ENCODE measurements at places on chromosomes 3 and 15. TPM values are rescaled to one million over a fixed set of nuclear protein-coding genes. Genes with fewer than 3 reads are reported as not detected.

GRCh38 chr3:194731506-194732073 lies 45.9 kb downstream of the FAM43A start:
- no peak for DNase-seq

GRCh38 chr3:94234177-94234788 lies 171.4 kb downstream of the NSUN3 start:
- no peak for DNase-seq

DNA sequence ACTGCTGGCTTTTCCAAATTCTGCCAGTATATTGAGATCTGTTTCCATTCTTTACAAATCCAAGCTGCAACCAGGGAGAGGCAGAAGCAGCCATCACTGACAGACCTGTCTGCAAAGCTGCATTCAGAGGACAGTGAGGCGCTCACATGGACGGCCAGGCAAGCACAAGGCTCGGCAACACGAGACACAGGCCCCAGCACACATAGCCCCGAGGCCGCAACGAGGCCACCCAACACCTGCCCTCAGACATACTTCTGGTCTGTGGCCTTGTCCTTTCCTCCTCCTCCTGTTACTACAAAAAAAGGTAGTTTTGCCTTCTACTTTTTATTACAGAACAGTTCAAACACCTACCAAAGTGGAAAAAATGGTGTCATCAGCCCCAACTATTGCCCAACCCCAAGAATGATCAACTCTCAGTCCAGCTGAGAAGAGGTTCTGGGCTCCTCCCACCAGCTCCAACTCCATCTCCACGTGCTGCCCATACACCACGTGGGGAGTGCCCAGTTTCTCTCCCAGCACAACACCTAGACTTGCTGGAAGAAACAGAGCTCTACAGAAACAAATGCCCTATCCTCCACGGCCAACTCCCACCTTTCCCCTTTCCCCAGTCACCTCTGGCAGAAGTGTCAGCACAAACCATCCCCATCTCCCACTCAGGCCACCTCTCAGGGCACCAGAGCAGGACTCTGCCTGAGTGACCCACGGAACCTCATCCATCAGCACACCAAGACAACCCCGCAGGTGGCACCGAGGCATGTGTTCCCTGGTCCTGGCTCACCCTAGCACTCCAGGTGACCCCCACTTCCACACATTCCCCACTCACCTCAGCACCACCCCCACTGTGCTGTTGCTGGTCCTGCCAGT lies 7.4 kb downstream of the ZXDC start:
- no peak for DNase-seq

DNA sequence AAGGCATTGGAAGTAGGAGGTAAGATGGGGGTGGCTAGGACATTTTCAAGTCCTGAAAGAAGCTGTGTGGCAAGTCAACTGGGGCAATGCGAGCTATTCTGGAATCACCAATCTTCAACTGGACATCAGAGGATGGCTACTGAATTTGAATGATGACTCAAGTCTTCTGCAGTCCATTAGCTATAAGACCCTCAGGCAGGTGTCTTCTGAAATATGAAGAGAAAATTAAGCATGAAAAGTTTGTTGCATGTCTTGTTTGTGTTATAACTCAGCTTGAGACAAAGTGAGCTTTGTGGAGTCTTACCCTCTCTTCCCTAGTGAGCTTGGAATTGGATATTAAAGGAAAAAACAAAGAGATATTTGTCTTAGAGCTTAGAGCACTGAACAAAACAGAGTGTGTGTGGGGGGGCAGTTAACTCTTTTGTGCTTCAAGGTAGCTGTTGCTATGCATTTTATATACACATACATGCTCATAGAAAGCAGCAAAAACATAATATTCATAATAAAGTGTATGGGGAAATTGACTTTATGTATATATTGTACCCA lies 979.1 kb downstream of the MCTP2 start:
- no peak for DNase-seq

GRCh38 chr3:137767538-137768360 lies 3.6 kb downstream of the SOX14 start:
- DNase-seq = no peak

DNA sequence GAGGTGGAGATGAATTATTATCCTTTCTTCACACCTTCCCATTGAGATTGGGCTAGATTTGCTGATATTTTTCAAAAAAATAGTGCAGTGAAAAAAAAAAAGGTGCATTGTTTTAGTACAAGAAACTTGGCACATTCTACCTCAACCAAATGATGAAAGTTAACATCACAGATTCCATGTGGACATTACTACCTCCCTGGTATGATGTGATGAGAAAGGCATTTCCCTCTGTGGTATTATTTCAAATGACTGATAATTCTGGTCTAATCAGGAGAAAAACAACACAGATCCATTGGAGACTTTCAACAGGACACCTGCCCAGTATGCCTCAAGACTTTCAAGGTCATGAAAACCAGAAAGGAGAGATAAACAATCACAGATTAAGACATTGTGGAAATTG lies 313.4 kb downstream of the BCHE start:
- no peak for DNase-seq

GRCh38 chr15:79916502-79917132 lies 19.8 kb upstream of the MTHFS start:
- no peak for DNase-seq

DNA sequence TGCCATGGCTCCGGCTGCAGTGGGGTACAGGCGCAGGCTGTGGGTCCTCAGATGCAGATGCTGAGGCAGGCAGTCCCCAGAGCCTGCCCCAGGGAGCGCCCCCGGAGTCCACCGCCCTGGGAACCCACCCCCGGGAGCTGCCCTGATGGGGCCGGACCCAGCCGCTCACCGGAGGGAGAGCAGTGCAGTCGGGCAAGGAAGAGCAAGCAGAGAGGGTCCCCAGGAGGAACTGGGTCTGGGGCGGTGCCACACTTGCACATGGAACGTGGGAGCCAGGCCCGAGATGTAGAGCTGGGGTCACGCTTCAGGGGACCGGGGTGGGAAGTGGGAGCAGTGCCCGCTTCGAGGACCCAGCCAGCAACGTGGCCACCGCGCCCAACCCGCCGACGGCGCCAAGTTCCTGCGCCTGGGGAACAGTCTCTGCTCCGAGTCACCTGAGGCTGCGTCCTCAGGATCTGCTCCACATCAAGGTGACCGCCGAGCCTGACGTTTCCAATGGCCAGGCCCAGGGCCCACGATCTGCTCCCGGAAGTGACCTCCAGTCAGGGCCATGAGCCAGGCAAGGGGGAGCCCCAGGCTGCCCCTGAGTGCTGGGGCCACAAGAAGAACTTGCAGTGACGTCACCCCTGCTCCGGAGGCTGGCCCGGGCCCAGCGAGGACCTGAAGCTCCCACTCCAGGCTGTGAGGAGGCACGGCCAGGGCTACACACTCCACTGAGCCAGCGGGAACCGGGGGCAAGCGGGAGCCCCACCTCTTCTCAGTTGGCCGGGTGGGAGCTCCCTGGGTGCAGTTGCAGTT lies 27.0 kb upstream of the TFG start:
- DNase-seq = no peak

DNA sequence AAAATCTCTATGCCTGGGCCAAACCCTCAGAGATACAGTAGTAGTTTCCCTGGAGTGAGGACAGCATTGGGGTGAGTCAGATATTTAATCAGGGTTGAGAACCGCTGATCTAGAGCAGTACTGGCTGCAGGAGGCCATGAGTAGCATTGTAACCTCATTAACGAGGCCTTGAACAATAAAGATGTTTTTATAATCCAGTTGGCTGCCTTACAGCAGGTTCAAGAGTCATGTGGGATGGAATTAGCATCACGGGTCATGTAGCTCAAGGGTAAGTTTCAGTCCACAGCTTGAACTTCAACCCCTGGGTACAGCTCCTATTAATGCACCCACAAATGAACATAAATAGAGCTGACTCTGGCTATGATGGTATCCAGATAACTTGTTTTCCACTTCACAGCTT lies 5.1 kb downstream of the HPS3 start:
- DNase-seq = no peak

GRCh38 chr3:84905556-84905920 lies 53.3 kb upstream of the CADM2 start:
- no peak for DNase-seq

- DNase-seq = no peak
Measured at GRCh38 chr3:94716326-94717018, 653.6 kb downstream of the NSUN3 start.

GRCh38 chr3:117455782-117456181 lies 746.2 kb downstream of the TUSC7 start:
- no peak for DNase-seq

DNA sequence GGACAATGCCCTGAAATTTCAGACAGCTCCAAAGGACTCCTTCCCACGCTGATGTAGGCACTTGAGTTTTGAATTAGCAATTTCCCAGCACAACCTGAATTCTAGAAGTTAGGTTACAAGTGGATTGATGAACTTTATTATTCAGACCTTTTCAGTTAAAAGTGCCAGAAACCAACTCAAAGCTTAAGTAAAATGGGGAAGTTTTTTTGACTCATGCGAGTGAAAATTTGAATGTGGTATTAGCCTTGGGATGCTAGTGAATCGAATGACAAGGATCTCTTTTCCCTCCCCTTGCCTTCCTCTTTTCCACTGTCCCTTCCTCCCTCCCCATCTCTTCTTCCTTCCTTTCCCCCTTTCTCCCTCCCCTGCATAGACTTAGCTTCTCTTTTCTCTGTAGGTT lies 295.1 kb upstream of the PROK2 start:
- no peak for DNase-seq

- DNase-seq = no peak
Measured at GRCh38 chr3:146326875-146327543, 76.1 kb upstream of the PLSCR4 start.

GRCh38 chr3:40465111-40465407 lies 7.9 kb downstream of the RPL14 start:
- no peak for DNase-seq

DNA sequence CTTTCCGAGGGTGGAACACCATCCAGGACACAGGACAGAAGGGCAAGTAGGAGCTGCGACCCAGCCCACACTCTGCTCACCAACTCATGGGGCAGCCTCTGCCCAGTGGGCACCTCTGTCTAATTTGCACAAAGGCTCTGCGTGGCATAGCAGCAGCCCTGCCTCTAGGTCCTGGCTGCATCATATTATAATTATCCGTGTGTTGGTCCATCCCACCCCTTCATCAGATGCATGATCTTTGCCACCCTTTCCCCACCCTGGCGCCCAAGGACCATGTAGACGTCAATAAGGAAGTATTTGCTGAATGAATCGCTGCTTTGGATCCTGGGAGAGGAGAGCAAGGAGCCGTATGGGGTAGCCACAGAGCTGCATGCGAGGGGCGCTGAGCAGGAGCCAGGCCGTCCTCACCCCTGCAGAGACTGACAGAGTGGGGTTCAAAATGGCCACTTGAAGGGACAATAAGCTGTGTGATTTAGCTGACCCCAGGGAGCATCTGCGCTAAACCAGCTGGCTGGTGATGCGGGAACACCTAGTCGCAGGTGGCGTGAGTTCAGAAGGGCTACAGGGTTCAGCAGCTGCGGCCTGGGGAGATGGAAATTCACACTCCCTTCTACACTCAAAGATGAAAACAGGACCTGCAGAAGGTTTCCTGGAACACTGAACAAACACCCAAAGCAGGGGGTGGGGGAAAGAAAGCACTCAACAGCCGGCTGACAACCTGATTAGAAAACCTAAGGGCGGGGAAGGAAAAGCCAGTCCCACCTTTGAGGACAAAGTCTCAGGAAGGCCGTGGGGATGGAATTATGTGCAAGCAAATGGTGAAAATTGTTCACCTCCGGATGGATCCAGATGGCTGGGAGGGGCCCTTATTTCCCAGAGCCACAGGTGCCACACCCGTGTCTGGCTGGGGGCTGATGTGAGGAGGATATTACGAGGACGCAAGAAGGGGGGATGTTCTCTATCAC lies 6.4 kb downstream of the MGLL start:
- DNase-seq = no peak

- no peak for DNase-seq
Measured at GRCh38 chr15:56763141-56763895, 30.0 kb upstream of the ZNF280D start.

DNA sequence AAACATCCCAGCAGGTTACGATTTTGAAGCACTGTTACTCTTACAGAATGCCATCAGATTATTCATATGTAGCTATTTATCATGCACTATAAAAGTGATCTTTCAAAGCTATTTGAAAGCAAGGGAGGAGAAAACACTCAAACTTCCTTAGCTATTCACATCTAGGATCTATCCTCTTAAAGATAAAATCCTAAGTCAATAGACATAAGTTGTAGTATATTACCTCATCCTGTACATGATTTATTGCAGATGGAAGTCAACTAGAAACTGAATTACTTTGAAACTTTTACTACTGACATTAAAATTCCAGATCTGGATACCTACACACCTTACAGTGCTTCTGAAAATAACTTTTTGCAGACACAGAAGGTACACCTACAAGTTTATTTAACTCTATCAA lies 197.2 kb downstream of the MEIS2 start:
- no peak for DNase-seq

DNA sequence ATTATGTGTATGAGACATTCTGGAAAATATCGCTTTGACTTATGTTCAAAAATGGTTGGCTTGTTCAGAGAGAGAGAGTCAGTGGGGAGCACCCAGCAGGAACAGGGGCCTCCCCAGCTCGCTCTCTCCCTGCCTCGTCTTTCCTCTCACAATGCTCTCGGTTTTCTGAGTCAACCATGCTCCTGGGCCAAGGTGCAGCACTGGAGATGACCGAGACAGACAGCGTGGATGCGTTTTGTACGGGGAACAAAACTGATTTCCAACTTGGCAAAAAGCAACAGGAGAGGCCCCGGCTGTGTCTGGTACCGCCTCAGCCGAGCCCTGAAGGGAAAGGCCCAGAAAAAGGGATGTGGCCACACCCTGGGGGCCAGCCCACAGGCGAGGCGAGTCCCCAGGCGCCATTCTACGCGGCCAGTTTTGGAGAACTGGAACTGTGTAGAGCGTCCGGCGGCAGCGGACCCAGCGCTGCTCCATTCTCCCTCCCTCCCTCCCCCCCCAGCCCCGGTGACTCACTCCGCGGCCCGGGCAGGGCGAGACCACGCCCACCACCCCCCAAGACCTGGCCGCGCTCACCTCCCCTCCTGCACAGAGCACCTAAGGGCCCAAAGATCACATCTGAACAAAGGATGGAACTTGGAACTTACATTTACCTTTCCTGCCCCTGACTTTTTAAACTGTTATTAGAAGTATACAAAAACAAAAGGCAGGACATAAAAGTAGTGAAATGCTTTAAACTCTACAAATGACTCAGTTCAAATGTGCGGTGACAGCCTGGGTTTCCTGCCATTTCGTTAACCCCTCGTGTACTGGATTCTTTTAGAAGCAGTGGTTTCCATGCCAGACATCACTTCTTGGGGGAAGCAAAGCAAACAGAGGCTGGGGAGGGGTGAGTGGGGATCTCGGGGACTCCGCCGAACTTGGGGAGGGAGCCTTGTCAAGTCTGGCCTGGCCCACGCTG lies 12.7 kb downstream of the ATP10A start:
- peak; percentile 58 for DNase-seq

DNA sequence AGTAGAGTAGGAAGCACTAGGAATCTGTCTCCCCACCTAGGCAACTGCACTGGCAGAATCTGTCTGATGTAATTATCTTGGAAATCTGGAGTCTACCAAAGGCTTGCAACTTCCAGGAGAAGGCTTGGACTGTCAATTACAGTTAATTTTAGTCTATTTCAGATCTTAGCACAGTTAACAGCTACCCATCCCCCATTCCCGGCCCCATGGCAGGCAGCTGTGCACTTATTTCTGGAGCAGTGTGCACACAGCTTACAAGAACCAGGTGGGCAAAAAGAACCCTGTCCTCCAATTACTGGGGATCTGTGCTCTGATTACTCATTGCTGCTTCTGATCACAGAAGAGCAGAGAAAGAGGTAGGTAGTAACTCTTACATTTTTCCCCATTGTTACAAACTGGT lies 12.3 kb upstream of the CDAN1 start:
- no peak for DNase-seq

Gene PRR20G
- not detected for total RNA-seq

Gene HACD3
- total RNA-seq = 46.1 TPM

Gene SLC2A2
- not detected for total RNA-seq

Gene C2CD4A
- 0.13 TPM for total RNA-seq

Gene KNL1
- 19.2 TPM for total RNA-seq

Gene OR5K3
- total RNA-seq = not detected

Gene DYNLT2B
- 8.6 TPM for total RNA-seq

All from CD8-positive, alpha-beta memory T cell (primary cell).